Activated T-cell treated with anti-CD3 and anti-CD28 coated beads, Interleukin-2, amount 50 U/mL, for 72 hours (primary cell): ENCODE measurements at places on chromosomes 6 and 20. TPM values are rescaled to one million over a fixed set of nuclear protein-coding genes. Genes with fewer than 3 reads are reported as not detected.

The MUC21 gene
- not detected for total RNA-seq

The GJA10 gene
- total RNA-seq: not detected

GRCh38 chr20:51886341-51886740, 84.0 kb upstream of the SALL4 start:
- no peaks in the 10 kb centered on the region for H3K36me3 ChIP-seq
- H3K27me3 ChIP-seq: no peaks in the 10 kb centered on the region
- no peak overlapping the region for H3K4me3 ChIP-seq
- DNase-seq: no peak
- no peak overlapping the region for H3K27ac ChIP-seq

GRCh38 chr6:161169696-161170095, 104.2 kb downstream of the AGPAT4 start:
- H3K36me3 ChIP-seq: no peaks in the 10 kb centered on the region
- no peak overlapping the region for H3K27ac ChIP-seq
- H3K27me3 ChIP-seq: no peaks in the 10 kb centered on the region
- no peak for DNase-seq
- no peak overlapping the region for H3K4me3 ChIP-seq
- no peaks in the 10 kb centered on the region for H3K4me1 ChIP-seq

DNA sequence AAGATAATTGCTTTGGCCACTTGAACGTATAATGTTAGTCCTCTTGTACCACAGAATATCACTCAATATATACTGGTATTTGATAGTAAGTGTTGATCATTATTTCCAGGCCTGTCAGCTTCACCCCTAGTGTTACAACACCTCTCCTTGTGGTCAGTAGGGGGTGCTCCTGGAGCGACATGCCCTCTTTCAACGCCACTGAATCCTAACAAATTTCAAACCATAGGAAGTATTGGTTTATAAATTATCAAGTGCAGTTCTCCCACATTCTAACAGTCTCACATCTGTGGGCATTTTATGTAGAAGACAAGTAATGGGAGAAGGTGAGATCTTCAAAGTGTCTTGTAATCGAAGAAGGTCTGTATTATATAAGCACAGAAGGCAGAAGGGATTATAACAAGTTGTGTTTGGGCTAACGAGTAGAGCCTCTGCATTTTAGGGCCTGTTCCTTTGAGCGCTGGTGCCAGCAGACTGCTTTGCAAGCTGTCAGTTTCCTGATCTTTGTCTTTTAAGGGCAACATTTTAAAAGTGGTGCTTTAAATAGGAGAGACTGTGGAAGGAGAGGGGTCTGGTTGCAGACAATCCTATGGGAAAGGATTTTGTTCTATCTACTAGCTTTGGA, 57.1 kb upstream of the CEP162 start:
- H3K36me3 ChIP-seq: peaks cover 4% of the 10 kb centered on the region
- no peak for DNase-seq
- no peak overlapping the region for H3K27ac ChIP-seq
- peaks cover 16% of the 10 kb centered on the region for H3K27me3 ChIP-seq
- H3K4me3 ChIP-seq: no peak overlapping the region
- H3K4me1 ChIP-seq: no peaks in the 10 kb centered on the region

- H3K27ac ChIP-seq: no peak overlapping the region
- DNase-seq: no peak
- no peak overlapping the region for H3K4me3 ChIP-seq
- H3K4me1 ChIP-seq: no peaks in the 10 kb centered on the region
Measured at GRCh38 chr6:166600931-166601330, 14.5 kb upstream of the RAMACL start.

- no peak overlapping the region for H3K4me3 ChIP-seq
- H3K27me3 ChIP-seq: no peaks in the 10 kb centered on the region
- DNase-seq: no peak
- H3K4me1 ChIP-seq: peaks cover 23% of the 10 kb centered on the region
- peaks cover 5% of the 10 kb centered on the region for H3K36me3 ChIP-seq
Measured at GRCh38 chr6:45474376-45474775, 96.6 kb upstream of the SUPT3H start.
